ENCODE measurements at places on chromosomes 13 and 19.

- no peak for DNase-seq
These were observed 7.0 kb downstream of the RPS9 start for GRCh38 chr19:54207676-54207982.

GRCh38 chr13:104206450-104207044 is 1140.3 kb upstream of the SLC10A2 start:
- DNase-seq, result no peak

DNA sequence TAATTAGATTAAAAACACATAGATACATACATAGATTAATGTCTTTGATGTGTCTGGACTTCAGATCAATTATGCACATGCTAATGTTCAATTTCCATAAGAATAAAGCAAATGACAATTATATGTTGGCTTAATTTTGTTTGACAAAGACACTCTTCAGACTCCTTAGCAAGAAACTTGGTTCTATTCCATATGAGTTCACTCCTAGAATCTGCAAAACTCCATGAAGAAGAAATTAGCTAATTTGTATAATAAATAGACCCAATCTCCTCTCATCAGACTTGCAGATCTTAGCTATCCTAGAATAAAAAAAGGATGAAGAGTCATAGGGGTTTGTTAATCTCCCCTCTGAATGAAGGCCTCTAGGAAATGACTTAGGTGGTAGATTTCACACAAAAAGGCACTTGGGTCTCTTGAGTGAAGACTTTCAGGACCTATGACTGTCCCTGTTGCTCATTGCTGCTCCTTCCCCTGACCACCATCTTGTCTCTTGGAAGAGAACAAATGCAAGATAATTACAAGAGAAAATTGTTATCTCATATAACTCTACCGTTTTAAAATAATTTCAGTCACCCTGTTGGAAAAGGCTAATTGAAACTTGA is 302.2 kb downstream of the EFNB2 start:
- DNase-seq, result no peak

GRCh38 chr19:35346193-35347052 is 1.3 kb upstream of the FFAR1 start:
- no peak for DNase-seq

- no peak for DNase-seq
These were observed 439 bp downstream of the DZIP1 start for GRCh38 chr13:95643936-95644598.

GRCh38 chr19:7646426-7646700 is 9.5 kb downstream of the STXBP2 start:
- DNase-seq, result no peak

GRCh38 chr13:42405665-42406390 is 133.9 kb downstream of the AKAP11 start:
- DNase-seq, result no peak

GRCh38 chr13:113903912-113904311 is 40.0 kb upstream of the GAS6 start:
- no peak for DNase-seq

- DNase-seq, result no peak
These were observed 8.1 kb upstream of the KPTN start for GRCh38 chr19:47492137-47492533.

GRCh38 chr19:18418029-18418482 is 1.1 kb upstream of the SSBP4 start:
- no peak for DNase-seq

DNA sequence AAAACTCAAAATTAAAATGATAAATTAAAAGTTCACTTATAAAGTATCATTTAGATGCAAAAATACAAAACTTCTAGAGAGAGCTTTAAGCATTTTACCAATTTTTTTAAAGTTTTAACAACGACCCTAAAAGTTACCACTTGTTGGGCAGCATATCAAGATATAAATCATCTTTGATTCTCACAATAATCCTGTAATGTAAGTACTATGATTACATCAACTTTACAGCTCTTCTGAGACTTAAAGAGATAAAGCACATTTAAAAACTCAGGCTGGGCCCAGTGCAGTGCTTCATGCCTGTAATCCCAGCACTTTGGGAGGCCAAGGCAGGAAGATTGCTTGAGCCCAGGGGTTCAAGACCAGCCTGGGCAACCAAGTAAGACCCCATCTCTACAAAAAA is 202.7 kb upstream of the GPC6 start:
- no peak for DNase-seq

DNA sequence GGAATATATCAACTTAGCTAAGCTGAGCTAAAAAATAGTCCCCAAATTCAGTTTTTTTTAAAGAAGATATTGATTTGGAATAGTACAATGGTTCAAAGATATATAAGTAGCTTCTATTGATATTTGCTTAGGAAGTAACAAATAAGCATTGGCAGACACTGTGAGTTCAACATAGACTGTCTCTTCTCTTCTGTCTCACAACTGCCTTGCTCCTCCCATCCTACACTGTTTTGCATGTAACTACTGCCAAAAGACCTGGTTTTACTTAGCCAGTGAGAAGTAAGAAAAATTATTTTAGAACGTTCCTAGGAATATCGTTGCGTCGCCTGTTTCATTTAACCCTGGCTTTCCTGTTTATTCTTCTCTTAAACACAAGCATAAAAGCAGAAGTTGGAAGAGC is 859.0 kb upstream of the SPRY2 start:
- DNase-seq, result no peak

GRCh38 chr13:48533961-48534600 is 1.2 kb upstream of the RCBTB2 start:
- no peak for DNase-seq

DNA sequence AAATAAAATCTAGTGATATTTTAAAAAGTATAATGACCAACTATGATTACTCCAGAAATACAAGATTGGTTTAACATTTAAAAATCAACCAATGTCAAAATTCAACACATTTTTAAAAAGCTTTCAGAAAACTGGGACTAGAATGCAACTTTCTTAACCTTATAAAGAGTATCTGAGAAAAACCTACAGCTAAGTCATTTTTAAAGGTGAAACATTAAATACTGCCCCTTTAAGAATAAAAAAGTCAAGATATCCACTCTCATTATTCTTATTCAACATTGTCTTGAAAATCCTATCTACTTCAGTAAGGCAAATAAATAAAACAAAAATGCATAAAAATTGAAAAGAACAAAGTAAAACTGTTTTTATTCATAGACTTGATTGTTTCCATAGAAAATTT is 673.2 kb downstream of the UQCRFS1 start:
- DNase-seq, result no peak

DNA sequence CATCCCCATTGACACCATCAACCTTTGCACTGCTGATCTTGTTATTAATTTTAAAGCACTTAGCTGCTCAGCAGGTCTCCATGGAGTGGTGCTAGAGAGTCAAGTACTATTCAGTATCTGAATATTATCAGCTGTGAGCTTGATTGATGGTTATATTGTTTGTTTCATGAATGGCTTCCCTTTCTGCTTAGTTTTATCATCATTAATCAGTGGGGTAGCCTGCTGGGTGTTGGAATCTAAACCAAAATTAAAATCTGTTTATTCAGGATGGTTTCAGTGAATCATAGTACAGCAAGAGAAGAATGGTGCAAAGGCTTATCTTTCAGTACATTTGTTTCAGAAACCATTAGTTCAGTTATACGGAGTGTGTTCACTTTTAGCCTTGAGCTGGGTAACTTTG is 42.5 kb upstream of the SCEL start:
- DNase-seq, result no peak

- no peak for DNase-seq
These were observed 24.6 kb downstream of the CHST8 start for GRCh38 chr19:33646306-33646705.

DNA sequence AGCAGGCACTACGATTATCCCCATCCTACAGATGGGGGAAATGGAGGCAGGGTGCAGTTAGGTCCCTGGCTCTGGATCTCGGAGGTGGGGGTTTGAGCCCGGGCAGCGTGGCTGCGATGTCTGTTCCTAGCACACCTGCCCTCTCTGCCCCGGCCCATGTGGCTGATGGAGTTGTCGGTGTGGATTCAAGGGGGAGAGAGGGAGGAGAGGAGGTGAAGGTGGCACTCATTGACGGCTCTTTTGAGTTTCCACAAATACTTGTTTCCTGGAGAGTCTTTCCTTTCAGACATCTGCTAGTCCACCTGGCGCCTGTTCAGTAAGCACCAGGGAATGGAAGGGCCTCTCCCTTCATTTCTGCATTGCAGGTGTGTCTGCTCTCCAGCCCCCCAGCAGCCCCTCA is 69.9 kb downstream of the ARHGEF18 start:
- DNase-seq, result no peak

DNA sequence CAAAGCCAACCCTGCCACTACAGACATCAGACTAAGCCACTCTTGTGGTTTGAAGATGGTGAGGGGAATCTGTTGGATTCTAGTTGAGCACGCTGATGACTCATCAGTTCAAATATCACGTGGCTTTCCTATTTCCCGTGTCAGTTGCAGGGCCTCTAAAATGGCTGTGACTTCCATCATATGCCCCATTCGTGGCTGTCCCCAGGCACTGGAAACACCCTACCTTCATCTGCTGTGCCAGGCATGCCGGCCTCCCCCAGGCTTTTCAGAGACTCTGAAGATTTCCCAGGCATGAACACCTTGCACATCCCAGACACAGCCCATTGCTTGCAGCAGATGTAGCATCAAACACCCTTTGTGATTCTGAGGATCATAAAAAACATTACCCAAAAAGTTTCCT is 659.9 kb downstream of the UQCRFS1 start:
- DNase-seq, result no peak

GRCh38 chr19:35596366-35596999 is 10.5 kb downstream of the PMIS2 start:
- no peak for DNase-seq

DNA sequence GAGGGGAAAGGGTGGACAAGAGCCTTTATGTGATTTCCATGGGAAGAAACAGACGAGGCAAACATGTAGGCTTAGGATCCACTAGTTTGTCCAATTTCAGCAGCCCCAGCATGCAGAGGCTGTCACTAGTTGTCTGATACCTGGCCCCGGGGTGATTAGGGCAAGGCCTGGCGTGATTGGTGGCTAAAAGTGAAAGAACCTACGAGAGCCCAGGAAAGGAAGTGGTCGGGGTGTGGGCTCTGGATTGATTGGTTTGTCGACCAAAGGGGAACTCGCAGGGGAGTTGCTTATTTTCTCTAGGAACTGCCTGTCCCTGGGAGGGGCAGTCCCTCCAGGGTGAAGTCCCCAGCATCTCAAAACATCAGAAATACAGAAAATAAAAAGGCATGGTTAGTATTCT is 64.2 kb upstream of the UQCRFS1 start:
- DNase-seq, result no peak

DNA sequence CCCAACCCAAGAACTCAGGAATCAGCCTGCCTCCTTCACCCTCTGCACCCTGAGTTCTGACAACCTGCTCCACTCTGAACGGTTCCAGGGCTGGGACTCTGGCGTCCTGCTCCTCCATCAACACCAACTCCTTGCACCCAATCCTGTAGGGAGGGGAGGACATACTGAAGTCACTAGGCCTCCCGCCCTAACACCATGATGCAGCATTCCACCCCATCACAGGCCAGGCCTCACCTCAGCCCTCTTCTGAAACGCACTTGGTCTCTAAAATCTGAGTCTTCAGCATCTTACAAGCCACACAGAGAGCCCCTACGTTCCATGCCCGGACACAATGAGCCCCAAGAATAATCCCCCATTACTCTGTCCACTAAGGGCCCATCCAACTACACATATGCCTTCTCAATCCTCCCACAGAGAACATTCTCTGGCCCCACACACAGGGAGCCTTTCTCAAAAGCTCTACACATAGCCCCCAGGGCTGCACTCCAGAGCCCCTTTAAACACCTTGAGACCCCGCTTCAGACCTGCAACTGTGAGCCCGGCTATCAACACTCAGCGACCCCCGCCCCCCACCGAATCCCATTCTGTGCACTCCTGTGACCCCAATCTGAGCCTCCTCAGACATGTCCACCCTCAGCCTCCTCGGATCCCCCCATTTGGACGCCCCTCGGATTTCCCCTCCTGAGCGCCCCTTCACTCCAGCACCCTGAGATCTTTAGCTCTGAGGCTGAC is 567 bp downstream of the ALKBH6 start:
- DNase-seq, result no peak

- no peak for DNase-seq
These were observed 1440.3 kb downstream of the PCDH9 start for GRCh38 chr13:65789815-65790214.

GRCh38 chr19:54201980-54202379 is 1.3 kb downstream of the RPS9 start:
- DNase-seq, result no peak

- DNase-seq, result no peak
These were observed 1.2 kb downstream of the POLR2I start for GRCh38 chr19:36113425-36113824.

- no peak for DNase-seq
These were observed 608 bp downstream of the CCDC8 start for GRCh38 chr19:46412650-46413261.

GRCh38 chr13:28041501-28041900 is 53.0 kb upstream of the URAD start:
- no peak for DNase-seq

DNA sequence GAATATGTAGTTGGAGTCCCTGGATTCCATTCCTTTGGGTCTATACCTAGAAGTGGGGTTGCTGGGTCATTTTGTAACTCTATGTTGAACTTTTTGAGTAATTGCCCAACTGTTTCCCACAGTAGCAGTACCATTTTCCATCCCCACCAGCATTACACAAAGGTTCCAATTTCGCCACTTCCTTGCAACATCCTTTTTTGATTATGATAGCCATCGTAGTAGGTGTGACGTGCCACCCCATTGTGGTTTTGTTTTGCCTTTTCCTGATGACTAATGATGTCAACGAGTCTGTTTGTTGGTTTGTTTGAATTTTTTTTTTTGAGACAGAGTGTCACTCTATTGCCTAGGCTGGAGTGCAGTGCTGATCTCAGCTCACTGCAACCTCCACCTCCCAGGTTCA is 3.3 kb upstream of the PEX11G start:
- no peak for DNase-seq

DNA sequence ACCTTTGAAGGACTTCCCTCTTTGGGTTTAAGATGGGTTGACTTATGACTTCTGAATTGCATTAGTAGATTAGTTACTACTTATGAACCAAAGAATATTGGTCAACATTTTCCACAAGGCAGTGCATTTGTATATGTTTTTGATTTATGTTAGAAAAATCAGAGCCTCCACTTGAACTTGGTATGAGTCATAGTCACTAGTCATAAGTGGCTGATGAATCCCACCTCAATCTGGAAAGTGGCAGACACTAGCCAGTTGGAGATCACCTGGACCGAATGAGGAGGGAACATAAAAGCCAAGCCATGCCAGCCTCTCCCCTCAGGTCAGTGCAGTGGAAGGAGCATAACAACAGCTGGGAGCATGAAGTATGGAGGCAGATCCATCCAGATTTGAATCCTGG is 39.3 kb upstream of the SPART start:
- DNase-seq, result no peak

DNA sequence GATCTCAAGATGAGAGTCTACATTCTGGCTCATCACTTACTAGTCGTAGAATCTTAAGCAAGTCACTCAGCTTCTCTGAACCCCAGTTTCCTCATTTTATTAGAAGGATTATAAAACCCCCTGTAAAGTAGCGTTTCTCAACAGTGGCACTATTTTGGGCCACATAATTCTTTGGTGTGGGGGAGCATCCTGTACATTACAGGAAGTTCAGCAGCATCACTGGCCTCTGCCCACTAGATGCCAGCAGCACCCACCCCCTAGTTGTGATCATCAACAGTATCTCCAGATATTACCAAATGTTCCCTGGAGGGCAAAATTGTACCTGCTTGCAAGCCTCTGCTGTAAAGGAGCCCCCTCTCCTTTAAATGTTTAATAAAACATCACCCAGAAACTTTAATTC is 22.6 kb downstream of the STARD13 start:
- DNase-seq, result no peak

Measured in NCI-H2107 (cell line).